ENCODE measurements at places on chromosomes 12 and 14.
A peak's percentile ranks its signal among the peaks of the same experiment; 100 is the strongest.

GRCh38 chr12:75921622-75922289, 109.8 kb downstream of the PHLDA1 start:
- no peak for DNase-seq

GRCh38 chr14:81516986-81517797, 16.5 kb downstream of the SEL1L start:
- no peak for DNase-seq

DNA sequence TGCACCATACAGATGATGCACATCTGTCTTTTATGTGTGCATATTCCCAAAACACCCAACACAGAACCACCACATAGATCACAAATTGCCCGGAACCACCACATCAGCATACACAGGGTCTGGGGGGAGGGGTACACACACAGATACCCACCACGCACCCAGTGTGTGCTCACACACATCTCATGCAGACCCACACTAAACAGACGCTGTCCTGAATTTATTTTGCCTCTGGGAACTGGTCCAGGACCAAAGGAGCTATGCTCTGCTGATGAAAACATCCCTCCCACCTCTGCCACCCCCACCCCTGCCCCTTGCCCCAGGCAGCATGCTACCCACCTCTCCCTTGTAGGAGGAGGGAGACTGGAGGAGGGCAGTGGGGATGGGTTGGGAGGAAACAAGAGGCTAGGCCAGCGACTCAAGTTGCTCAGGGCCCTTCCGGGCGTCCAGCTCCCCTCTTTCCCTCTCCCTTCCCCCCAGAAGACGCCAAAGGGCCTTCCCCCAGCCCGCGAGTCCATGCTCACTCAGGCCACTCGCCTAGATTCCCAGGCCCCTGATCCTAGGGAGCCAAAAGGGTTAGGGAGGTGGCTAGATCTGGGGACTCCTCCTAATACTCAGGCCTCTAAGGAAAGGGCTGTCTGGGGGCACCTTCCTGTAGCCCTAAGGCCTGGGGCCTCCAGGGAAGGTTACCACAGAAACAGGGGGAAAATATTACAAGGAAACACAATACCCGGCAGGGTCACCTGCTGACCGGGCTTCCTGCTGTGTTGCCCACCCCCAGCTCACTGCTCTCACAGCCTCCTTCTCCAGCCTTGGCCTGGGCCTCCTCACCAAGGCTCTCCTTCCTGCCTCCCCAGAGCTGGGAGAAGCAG, 3.1 kb downstream of the HDAC7 start:
- no peak for DNase-seq

- DNase-seq = no peak
These were observed 149.5 kb downstream of the ETV6 start for GRCh38 chr12:11798856-11799501.

DNA sequence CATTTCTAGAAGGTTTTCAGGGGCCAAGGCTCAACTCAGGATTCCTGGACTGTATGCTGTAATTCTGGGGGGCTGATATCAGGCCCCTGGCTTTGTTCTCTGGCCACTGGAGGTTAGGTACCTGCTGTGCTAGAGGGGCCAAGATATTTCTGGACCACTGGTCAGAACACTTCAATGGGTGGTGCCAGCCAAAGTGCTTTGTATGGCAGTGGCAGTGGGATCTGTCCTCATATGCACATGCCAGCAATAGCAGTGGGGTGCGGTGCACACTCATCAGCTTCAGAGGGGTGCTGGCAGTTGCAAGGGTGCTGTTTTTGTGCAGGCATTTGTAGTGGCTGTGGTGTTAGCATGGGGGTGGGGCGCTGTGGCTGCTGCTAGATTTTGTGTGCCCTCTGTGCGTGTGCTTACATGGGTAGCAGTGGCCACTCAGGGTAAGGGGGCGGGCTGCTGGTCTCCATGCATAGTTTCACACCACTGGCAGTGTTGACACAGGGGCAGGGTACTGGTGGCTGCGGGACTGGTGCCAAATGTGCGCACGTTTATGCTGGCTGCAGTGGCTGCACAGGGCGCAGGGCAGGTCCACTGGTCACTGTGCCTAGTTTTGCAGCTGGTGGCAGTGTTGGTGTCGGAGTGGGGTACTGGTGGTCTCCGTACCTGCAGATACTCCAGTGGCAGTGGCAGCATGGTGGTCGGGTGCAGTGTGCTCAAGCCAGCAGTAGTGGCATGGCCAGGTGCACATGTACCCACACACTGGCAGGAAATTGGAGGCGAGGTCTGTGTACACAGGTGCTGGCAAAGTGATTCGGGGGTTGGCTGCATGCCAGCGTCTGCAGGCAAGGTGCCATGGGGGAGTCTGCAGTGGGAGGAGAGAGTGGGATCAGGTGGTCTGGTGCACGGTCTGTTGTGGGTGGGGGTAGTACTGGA, 12.6 kb downstream of the NOPCHAP1 start:
- DNase-seq = no peak

GRCh38 chr14:49972823-49973222, 79.9 kb downstream of the ARF6 start:
- DNase-seq = peak; percentile 86

DNA sequence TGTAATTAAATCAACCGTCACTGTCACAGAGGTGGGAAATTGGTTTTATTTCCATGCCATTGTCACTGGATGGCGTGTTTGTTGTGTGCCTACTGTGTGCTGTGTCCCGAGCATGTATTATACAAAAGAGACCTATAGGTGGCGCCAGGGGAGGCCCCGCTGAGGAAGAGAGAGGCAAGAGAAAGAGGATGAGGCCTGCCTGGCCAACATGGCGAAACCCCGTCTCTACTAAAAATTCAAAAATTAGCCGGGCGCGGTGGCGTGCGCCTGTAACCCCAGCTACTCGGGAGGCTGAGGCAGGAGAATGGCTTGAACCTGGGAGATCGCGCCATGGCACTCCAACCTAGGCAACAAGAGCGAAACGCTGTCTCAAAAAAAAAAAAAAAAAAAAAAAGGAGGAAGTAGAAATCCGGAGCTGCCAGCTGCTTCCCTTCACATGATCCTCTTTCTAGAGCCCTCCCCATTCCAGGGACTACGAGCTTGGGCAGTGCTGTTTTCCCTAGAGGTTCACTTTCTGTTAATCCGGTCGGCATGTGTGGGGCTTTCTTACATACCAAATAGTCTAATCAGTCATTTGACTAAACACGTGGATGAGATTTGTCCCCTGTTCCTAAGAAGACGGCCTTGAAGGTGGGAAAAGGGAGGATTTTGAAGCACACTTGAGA, 6.4 kb upstream of the CCDC175 start:
- no peak for DNase-seq

DNA sequence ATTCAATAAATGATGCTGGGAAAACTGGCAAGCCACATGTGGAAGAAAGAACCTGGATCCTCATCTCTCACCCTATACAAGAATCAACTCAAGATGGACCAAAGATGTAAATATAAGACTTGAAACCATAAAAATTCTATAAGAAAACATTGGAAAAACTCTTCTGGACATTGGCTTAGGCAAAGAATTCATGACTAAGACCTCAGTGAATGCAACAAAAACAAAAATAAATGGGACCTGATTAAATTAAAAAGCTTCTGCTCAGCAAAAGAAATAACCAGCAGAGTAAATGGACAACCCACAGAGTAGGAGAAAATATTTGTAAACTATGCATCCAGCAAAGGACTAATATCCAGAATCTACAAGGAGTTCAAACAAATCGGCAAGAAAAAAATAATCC, 24.6 kb downstream of the ATG2B start:
- DNase-seq = no peak

- DNase-seq = no peak
These were observed 31.1 kb upstream of the RIC8B start for GRCh38 chr12:106743270-106743988.

GRCh38 chr14:72636094-72636493, 257.8 kb downstream of the DPF3 start:
- no peak for DNase-seq

DNA sequence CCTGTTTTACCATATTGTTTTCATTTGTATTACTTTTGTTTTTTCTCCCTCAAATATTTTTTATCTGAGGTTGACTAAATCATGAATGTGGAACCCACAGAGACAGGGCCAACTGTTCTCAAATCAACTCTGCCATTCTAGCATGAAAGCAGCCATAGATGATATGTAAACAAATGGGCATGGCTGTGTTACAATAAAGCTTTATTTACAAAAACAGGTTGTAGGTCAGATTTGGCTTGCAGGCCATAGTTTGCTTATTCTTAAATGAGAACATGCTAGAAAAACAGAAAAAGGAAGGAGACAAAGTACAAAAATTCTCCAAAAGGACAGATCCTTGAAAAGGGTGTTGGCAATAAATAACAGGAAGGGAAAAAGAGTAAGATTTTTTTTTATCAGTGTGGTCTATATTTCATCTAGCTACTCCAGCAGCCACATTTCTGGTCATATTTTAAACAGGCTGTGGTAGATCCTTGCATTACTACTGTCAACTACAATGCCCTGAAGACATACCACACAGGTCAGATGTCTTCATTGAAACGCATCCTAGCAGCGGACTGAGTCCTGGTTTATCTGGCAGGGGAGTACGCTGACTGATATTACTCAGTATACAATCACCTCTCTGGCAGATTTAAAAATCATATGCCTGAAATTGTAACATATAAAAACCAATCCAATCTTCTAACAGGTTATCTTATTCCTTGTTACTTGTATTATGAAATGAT, 42.9 kb downstream of the SPPL3 start:
- DNase-seq = no peak

- no peak for DNase-seq
These were observed 3.6 kb downstream of the NXPH4 start for GRCh38 chr12:57219993-57220754.

GRCh38 chr12:116861320-116861719, 19.9 kb downstream of the HRK start:
- no peak for DNase-seq

- DNase-seq = no peak
These were observed 1002.5 kb downstream of the BCL11B start for GRCh38 chr14:98269533-98269932.

DNA sequence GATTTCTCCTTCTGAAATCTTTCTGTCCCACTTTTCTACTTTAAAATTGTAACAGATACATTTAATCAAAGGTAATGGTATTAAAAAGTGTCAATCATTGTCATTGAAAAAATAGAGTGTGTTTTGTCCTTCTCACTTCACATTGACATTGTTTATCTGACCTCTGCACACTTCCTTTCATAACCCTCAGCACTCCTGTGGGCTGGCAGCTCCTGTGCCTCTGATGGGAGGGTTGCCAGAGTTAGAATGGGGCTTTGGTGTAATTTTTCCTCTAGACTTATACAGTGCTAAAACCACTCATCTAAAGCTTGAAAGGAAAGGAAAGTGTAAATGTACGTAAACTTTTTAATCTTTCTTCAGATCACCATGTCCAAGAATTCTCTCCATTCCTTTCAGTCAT, 23.7 kb downstream of the KCNA1 start:
- DNase-seq = no peak

DNA sequence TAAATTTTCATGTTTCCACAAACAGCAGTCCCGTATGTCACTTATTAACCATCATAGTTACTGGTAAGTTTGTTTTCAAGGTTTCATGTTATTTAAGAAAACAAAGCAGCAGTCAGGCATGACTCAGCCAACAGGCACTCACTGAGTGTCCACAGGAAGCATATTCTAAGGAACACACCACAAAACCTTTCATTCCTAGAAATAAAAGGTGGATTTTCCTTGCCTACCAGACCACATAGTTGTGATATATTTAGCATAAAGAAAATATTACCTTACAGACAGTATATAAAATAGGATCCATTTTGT, 143.3 kb upstream of the AVPR1A start:
- peak; percentile 97 for DNase-seq

DNA sequence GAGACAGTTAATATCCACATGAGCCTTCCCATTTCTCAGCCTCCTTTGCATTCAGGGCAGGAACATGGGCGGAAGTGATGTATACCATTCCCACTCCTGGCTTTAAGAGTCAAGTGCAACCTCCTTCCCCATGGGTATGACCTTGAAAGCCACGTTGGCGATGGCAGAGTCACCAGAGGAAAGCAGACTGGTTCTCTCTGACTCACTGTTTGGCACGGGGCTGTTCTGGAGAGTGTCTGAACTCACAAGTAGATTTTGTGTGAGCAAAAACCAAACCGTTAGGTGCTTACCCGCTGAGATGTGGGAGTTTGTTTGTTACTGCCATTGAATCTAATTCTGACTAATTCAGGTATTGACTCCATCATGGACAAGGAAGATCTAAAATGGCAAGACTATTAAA, 36.7 kb upstream of the PZP start:
- no peak for DNase-seq

- DNase-seq = no peak
These were observed 56.4 kb upstream of the ISM2 start for GRCh38 chr14:77554816-77555599.

DNA sequence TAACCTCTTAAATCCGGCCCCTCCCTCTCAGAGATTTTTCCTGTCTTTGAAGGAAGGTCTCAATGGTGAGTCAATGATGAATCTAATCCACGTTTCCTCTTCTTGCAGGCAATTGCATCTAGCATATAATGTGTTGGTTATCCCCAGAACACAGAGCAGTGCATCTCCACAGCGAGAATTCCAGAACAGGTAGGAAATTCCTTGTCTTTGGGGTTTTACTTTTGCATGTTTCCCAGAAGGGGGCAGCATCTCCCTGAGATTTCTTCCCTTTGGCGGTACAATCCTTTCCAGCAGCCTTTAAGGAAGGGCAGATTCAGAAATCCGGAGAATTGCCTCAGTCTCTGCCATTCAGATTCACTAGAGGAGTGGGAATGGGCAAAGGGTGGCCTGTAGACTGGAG, 128.0 kb downstream of the KCNA5 start:
- DNase-seq = peak; percentile 63

DNA sequence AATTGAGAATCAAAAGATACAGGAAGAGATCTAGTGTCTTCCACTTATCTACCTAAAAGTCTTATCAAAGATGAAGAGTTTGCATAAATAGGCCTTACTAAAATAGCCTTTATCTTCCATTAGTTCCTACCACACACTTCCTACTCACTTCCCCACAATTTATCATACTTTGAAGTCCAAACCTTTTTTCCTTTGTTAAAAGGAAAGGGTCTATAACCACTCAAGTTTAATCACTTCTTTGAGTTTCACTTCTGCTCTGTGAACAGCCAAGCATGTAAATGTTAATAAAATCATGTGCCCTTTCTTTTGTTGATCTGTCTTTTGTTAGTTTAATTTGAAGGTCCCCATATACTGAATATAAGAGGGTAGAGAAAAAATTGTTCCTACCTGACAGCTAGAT, 114.5 kb downstream of the PHLDA1 start:
- DNase-seq = no peak

DNA sequence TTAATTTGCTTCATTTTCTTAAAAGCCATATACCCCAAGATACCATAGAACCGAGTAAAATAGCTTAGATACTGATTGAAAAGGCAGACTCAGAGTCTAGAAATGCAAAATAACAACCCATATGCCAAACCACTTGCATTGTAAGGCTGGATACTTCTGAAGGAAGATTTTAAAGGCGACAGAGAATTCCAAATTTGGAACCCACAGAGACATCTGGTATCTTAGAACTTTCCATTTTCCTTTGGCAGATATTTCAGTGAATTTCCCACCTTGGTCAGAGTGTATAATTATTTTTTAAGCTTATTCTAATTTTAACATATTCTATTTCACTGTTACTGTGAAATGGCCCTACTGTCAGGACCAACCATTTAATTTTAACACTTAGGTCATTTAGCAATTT, 186.4 kb upstream of the E2F7 start:
- DNase-seq = no peak

- DNase-seq = no peak
These were observed 181.6 kb upstream of the FOXN3 start for GRCh38 chr14:89598548-89599186.

GRCh38 chr14:104218361-104219180, 80.2 kb downstream of the KIF26A start:
- DNase-seq = no peak

GRCh38 chr12:105107171-105107493, 399 bp upstream of the WASHC4 start:
- peak; percentile 71 for DNase-seq
